ENCODE measurements at places on chromosomes 1 and 21.

DNA sequence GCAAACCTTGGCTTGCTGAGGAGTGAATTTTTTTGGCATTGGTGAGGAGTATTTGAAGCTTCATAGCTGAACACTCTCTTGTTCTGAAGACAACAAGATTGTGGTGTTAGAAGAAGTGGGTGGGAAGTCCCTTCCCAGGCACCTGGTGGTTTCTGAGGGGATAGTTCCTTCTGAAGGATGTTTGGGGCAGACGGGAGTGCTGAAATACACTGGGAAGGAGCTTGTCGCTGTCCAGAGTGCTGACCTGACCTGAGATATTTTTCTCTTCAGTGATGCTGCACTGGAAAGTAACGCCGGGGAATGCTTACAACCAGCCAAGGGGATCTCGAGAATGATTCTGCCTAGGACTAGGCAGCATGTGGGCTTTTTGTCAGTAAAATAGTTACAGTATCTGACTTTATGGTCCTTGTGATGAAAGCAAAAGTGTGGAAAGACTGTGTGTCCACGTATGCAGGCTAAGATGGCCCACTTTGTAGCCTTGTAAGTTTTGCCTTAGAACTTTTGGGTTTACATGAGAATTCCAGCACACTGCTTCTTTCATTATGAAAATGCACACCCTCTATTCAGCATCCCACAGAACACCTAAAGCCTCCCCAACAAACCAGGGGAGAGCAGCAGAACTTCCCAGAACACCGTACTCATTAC is 33.1 kb upstream of the NFASC start:
- no peak for DNase-seq

- DNase-seq, result no peak
Measured at GRCh38 chr1:21020151-21020550, 156.5 kb downstream of the EIF4G3 start.

- DNase-seq, result no peak
Measured at GRCh38 chr1:37570528-37571334, 14.0 kb downstream of the DNALI1 start.

- DNase-seq, result no peak
Measured at GRCh38 chr1:184563308-184563707, 176.5 kb downstream of the C1orf21 start.

GRCh38 chr1:92754000-92754718 is 30.7 kb downstream of the EVI5 start:
- peak; percentile 71 for DNase-seq

DNA sequence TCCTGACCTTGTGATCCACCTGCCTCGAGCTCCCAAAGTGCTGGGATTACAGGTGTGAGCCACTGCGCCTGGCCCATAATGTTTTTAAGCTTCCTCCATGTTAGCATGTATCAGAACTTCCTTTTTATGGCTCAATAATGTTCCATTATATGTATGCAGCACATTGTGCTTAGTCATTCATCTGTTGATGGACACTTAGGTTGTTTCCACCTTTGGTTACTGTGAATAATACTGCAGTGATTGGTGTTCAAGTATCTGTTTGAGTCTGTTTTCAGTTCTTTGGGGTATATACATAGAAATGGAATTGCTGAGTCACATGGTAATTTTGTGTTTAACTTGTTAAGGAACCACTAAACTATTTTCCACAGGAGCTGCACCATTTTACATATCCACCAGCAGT is 17.7 kb downstream of the CMPK1 start:
- DNase-seq, result no peak

DNA sequence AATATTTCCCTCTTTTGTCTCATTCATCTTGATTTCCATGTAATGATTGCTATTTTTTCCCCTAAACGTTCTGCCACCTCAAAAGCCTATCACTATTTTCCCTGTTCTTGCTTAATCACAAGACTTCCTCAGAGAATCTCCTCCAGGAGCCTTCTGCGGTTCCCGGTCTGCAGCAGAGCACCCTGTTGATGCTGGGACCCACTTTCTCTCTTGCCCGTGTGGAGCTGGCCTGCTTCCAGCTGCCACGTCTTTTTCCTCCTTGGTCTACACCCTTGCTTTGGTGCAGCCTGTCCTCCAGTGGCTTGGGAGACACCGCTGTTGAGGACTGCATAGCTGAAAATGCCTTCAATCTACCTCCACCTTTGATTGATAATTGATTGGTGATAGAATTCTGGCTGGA is 70.0 kb upstream of the COA6 start:
- DNase-seq, result no peak

GRCh38 chr1:116826818-116827606 is 72.8 kb downstream of the CD2 start:
- no peak for DNase-seq

DNA sequence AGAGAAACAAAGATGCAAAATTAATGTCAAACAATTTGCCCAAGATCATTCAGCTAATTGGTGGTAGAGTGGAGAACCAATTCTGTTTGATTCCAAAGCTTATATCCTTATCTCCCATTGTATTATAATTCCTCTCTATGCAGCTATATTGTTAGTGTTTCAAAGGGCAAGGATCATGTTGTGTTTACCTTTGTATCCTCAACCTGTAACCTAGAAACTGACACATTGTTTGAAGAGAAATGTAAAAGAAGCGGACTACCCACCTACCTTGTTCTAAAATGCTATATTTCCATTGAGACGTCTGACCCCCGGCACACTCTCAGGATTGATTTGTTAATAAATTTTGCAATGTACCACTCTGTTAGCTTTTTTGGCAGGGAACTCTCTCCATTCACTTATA is 9.3 kb downstream of the RAVER2 start:
- DNase-seq, result no peak

DNA sequence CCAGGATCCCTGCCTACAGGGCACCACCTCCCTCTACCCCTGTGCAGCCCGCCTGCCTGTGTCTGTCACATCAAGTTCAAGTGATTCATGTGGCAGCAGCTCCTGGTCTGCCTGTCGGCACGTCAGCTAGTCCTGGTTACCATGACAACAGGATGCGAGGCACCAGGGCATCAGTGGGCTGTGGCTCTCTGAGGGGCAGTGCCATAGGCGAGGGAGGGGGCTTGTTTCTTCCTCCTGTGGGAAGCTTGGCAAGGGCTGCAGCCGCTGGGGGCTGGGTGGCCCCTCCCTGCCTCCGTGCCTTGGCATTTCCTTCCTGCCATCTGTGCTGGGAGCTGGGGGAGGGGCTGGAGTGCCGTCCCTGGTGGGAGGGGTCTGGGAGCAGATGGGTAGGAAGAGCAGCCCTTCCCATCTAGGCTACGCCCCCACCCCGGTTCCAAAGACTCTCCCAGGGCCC is 43.1 kb downstream of the FOXO6 start:
- DNase-seq, result no peak

GRCh38 chr1:42737257-42737656 is 2.8 kb downstream of the CLDN19 start:
- DNase-seq, result no peak

GRCh38 chr1:163131981-163132380 is 62.8 kb downstream of the RGS4 start:
- no peak for DNase-seq

GRCh38 chr1:246725191-246725590 is 982 bp downstream of the SCCPDH start:
- DNase-seq, result no peak

DNA sequence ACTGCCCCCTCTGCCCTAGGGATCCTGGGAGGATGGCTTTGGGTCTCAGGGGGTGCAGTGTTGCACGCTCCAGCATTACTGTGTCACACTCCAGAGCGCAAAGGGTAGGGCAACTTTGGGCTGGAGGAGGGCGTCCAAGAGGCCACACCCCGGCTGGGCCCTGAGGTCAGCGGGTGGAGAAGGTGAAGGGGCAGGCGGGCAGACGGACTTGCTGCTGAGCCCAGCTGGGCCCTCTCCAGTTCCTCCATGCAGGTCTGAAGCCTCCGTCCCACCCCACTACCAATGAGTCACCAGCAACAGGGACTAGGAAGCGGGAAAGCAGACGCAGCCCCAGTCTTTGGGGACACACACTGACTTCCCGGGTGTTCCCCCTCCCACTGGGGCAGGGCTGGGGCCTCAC is 116.0 kb downstream of the CASZ1 start:
- DNase-seq, result no peak

GRCh38 chr21:39363607-39364555 is 15.0 kb upstream of the HMGN1 start:
- no peak for DNase-seq

- DNase-seq, result no peak
Measured at GRCh38 chr1:246680190-246680589, 44.0 kb upstream of the SCCPDH start.

DNA sequence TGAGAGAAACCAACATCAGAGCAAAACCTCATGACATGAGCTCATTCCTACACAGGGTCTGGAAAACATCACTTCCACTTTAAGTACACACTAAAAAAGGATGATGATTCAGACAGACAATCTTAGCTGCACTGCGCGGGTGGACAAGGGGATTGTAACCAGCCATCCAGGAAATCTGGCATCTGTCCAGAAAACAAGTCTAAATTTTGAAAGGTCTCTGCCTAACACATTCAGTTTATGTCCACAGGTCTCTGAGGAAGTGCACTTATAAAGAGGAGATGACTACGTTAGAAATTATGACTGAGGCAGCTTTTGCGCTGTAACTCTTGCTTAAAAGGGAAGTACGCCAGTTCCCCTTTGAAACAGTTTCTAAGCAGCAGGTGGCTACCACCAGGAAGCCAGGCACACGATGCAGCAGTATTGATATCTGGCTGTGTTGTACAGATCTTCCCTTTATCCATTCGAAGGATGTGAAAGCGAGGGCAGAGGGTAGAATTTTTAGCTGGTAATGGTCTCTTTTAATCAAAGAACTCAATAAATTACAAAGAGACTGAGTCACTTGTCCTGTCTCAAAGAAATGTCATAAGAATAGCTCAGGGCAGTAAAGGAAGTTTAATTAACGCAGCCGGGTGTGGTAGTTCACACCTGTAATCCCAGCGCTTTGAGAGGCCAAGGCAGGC is 128.0 kb downstream of the SETD4 start:
- peak; percentile 60 for DNase-seq

- DNase-seq, result no peak
Measured at GRCh38 chr1:192696082-192696481, 60.1 kb downstream of the RGS13 start.

- DNase-seq, result no peak
Measured at GRCh38 chr21:44907225-44907965, 13.3 kb downstream of the ITGB2 start.

GRCh38 chr1:3028531-3029282 is 7.4 kb downstream of the ACTRT2 start:
- no peak for DNase-seq

GRCh38 chr1:27153927-27154358 is 982 bp downstream of the SLC9A1 start:
- DNase-seq, result no peak

- no peak for DNase-seq
Measured at GRCh38 chr1:43527111-43527878, 3.4 kb upstream of the PTPRF start.

DNA sequence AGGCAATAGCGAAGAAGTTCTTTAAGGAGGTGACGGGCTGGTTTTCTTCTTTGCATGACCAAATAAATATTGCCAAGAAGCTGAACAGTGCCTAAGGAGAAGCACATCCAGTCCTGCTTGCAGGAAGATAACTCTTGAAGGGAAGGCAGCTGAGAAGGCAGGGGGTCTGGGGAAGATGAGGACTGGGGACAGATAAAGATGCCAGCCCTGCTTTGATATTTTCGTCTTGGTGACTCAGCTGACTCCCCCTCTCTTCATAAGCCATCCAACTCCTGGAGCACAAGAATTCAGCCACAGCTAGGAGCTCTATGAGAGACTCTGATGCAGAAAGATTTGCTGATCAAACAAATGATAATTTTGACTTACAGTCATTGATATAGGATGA is 3.4 kb downstream of the CFAP45 start:
- DNase-seq, result no peak
